ENCODE measurements at places on chromosomes 4 and X. TPM values are rescaled to one million over a fixed set of nuclear protein-coding genes. Genes with fewer than 3 reads are reported as not detected.

GRCh38 chr4:89805297-89805696 is 31.7 kb downstream of the SNCA start:
- no peak for DNase-seq

- DNase-seq: no peak
Observed at GRCh38 chr4:150082241-150082640, 4.0 kb downstream of the DCLK2 start.

GRCh38 chrX:53682885-53683555 is 3.5 kb downstream of the HUWE1 start:
- DNase-seq: no peak

DNA sequence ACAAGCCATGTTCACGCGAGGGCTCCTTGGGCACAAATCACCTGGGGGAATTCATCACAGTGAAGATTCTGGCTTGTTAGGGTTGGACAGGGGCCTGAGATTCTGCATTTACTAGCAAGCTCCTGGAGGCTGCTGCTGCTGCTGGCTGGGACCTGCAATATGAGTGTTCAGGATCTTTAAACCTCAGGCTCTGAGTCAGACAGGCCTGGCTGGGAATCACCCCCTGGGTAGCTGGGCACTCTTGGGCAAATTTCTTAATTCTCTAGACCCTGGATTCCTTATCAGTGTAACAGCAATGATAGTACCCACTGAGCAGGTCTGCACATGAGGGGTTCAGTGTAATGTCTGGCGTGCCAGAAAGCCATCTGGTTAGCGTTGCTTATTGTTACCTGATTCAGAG is 101.5 kb downstream of the DHX15 start:
- DNase-seq: no peak

DNA sequence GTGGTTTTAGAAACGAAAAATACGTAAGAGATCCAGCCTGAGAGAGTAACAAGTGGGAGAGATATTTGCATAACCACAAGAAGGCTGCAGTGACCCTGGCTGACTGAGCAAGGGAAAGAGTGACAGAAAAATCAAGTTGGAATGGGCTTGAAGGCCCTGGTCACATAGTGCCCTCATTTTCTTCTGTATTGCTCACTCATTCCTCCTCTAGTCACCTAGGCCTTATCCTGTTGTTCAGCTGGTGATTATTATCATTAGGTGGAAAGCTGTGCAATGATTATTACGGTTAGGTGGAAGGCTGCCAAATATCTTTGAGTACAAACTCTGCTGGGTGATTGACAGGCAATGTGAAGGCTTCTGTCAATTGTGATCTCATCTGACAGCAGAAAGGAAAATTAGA is 2384.1 kb downstream of the PCDH7 start:
- no peak for DNase-seq

GRCh38 chr4:69038582-69038981 is 57.7 kb upstream of the UGT2B7 start:
- no peak for DNase-seq

GRCh38 chrX:155819966-155820491 is 61.1 kb upstream of the VAMP7 start:
- no peak for DNase-seq

DNA sequence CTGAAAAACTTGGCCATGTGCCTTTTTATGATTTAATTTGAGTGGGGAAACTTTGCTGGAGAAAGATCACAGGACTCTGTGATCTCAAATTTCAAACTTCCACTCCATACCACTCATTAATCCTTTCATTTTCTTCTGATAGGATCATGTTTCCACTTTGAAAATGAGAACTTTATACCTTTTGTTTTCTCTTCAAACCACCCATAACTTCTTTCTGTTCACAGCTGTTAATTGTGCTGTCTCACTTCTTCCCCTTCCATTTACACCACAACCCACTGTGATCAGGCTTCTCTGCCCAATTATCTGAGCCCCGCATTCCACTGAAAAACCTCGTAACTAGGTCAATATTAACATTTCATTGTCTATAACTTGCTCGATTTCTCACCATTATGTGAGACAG is 47.0 kb upstream of the ARSJ start:
- DNase-seq: no peak

DNA sequence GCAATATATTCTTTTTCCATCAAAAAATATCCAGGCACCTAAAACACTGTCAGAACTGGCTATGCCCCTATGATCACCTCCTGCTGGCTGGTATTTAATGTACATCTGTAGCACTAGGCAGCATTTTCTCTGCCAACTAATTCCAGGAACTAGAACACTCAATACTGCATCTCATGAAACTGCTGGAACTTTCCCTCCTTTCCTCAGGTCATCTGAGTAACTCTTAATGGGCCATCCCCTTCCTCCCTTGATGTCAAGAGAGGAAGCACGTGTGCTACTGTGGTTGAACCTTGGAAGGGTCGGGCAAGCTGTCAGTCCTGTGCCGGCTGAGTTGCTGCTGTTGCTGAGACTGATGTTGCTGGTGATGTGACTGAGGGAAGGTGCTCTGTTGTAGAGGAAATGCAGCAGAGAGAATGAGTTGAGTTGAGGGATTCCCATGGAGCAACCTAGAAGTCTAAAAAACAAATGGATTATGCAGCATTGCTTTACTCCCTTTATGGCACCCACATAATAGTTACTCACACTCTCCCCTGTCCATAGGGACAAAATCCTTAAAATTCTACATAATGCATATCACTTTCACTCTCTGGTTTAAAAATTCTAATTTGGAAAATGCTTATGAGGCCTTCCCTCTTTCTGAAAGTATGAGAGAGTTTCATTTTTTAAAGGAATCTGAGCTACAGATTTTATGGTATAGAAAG is 39.5 kb downstream of the TMEM165 start:
- DNase-seq: no peak

GRCh38 chr4:136471051-136471450 is 1061.2 kb downstream of the PCDH18 start:
- DNase-seq: no peak

GRCh38 chr4:15894921-15895916 is 43.3 kb downstream of the FGFBP1 start:
- no peak for DNase-seq

GRCh38 chr4:111398906-111399330 is 746.3 kb upstream of the FAM241A start:
- DNase-seq: no peak

DNA sequence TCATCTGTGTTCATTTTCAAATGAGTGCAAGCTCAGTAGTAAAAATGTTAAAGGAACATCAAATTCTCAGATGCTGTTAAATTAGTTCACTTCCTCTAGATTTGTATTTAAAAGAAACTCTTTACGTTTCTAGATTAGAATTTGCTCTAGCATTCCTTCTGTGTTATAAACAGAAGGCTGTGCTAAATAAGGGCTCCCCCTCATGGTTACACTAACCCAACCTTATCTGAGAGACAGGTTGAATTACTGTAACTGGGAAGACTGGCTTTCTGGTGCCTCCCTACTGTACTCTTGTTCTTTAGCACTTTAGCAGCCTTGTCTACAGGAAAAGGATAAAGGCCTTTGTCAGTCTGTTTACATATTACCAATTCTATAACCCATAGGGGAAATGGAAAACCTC is 56.8 kb downstream of the RXFP1 start:
- DNase-seq: no peak

DNA sequence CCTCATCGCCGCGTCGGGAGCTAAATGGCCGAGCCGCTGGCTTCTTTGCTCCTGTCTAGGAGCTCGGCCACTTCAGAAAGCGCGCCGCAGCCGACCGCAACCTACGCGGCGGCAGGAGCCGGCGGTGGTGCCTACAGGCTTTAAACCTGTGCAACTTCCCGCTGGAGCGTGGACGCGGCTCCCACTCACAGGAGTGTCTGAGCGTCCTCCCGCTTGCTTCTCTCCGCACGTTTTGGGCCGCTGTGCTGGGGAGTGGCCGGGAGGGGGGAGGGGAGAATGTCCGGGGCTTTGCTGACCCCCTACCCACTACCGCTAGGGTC is 1.0 kb downstream of the NHSL2 start:
- DNase-seq: no peak

DNA sequence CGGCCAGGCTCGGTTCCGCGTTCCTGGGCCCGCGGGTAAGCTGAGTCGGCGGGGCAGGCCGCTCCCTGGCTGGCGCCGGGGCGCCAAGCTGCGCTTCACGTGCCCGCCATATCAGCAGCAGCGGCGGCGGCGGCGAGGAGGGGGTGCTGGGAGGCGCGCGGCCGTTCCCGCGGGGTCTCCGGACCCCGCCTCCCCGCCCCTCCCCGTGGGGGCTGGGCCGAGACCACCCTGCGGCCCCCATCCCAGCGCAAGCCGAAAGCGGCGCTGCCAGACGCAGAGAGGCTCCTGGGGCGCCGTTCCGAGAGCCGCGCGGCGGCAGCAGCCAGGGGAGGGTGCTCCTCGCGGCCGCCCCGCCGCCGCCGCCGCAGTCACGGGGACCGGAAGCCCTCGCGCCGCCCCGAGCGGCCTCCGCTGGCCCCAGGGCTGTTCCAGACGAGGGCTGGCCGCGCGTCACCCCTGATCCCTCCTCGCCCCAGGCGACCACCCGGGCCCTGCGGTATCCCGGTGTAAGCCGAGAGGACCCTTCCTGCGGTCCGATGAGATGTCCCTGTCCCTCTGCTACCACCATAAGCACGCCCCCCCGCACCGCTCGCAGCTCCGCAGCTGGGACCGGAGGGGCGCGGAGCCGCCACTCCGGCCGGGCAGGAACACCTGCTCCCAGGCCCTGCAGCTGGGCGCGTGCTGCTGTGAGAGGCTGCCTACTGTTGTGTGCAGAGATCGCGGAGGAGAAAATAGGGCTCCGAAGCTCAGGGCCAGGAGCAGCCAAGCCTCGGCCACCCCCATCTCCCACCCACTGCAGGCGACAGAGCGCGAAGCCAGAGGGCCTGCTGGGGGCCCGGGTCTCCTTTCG is 7.5 kb upstream of the BCOR start:
- no peak for DNase-seq

DNA sequence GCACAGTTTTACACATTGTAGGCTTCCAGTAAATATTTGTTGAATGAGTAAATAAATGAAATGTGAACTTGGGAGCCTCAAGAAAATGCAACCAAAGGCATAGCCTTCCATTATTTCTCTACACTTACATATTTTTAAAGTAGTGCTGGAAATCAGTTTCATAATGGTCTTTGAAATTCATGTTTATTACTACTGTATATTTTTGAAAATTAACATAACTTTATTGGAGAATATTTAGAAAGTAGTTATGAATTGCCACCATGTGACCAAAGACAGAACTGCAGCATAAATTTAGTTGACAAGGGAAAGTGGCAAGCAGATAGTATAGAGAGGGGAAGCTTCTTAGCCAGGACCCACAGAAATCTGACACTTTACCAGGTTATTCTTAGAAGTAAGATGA is 6.4 kb downstream of the TCEAL8 start:
- no peak for DNase-seq

DNA sequence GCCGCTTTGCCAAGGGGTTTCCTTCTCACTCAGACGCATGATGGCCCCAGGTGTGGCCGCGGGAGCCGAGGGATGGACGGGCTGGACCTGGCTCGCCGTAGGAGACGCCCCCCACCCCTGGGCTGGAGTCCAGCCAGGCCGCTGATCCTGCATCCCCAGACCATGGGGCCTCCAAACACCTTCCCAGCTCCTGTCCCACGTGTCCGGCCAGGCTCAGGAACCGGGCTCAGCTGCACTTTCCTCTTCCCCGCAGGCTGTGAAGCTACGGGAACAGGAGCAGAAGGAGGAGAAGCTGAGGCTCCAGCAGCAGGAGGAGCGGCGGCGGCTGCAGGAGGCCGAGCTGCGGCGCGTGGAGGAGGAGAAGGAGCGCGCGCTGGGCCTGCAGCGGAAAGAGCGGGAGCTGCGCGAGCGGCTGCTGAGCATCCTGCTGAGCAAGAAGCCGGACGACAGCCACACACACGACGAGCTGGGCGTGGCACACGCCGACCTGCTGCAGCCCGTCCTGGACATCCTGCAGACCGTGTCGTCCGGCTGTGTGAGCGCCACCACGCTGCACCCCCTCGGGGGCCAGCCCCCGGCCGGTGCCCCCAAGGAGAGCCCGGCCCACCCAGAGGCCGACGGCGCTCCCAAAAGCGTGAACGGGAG is 9.1 kb downstream of the AKAP17A start:
- no peak for DNase-seq

DNA sequence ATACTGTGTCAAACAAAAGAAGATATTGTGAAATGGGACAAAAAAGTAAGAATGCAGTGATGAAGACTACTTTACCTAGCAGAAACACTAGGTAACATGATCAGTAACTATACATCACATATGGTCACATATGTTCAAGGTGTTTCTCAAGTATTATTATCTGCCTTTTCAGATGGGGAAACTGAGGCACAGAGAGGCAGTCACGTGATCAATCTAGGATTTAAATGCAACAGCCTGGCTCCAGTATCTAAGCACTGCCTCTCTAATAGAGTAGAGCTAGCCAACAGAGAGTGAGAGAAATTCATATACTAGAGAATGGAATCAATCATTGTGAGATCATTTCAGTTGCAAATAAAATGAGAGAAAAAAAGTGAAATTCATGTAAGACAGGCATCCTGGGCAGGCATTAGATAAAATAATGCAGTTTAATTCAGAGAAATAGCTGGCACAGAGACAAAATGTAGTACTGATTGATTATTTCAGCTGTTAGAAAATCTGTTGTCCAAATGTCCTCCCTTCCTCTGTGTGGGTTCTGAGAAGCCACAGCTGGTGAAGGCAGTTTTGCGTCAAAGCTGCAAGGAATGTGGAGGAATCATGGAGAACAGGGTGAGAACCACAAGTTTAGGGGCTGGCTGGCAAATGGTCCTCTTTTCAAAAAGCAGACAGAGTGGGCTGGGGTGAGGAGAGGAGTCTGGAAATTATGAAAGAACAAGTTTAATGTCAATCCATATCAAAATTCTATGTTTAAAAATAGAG is 26.0 kb downstream of the SMIM43 start:
- no peak for DNase-seq

DNA sequence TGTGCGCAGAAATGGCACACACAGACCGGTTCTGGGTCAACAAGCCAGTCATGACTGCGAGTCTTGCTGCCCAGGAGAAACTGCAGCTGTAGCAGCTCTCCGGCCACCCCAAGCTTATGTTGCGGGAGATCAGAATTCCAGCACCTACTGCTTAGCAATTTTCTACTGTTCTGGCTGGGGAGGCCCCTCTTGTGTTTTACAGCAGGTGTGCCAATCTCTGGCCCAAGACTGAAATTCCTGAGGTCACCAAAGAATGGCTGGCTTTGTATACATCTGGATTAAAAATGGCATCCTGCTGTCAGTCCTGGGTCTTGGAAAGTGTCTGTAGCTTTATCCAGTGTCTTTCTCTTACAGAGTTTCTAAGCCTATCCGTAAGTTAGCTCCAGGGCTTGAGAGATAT is 68.9 kb upstream of the TRAM1L1 start:
- DNase-seq: no peak

- no peak for DNase-seq
Observed at GRCh38 chr4:21986307-21986706, 37.7 kb upstream of the KCNIP4 start.

GRCh38 chr4:95193391-95194224 is 355.2 kb downstream of the UNC5C start:
- no peak for DNase-seq

The DCLK2 gene
- 32.6 TPM for total RNA-seq

The PAGE1 gene
- total RNA-seq: not detected

The USP9X gene
- total RNA-seq: 80.9 TPM

The RBM46 gene
- 0.13 TPM for total RNA-seq

The ARMCX2 gene
- total RNA-seq: 43.5 TPM

The FGG gene
- total RNA-seq: not detected

The TMEM271 gene
- not detected for total RNA-seq

The FAM9C gene
- not detected for total RNA-seq

The ASMT gene
- not detected for total RNA-seq

Measured in cardiac septum (tissue), 1 donor.